ENCODE measurements at places on chromosomes 3 and 15.

DNA sequence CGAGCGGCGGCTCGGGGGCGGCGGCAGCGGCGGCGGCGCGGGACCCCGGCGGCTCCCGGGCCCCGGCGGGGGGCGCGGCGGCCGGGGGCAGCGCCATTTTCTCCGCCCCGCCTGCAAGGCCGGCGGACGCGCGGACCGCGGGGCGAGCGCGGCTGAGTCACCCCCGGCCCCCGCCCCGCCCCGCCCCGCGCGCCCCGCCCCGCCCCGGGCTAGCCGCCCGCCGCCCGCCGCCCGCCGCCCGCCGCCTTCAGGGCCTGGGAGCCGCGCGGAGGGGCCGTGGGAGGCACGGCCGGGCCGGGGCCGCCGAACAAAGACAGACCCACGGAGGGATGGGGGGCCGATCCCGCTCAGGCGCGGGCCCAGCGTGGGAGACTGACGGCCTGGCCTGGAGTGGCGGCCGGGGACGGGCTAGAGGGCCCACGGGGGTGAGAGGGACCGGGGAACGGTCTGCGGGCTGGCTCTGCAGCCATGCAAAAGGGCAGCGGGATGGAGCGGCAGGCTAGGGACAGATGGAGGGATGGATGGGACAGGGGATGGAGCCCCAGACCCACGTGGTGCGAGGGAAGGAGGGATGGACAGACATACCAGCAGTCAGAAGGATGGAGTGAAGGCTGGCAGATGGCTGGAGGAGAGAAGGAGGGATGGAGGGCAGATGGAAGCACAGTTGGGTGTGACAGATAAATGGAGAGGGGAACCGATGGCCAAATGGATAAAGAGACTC lies at the start of gene EIF4E3:
TSS of gene EIF4E3 (minus strand) at position 132 of the 721 bp plus-strand sequence. CDS start at position 97, 35 bp downstream.
- peak; percentile 71 for DNase-seq

GRCh38 chr3:123140550-123140949 lies 61.2 kb upstream of the SEC22A start:
- no peak for DNase-seq

GRCh38 chr3:32437896-32438295 lies 46.2 kb downstream of the CMTM7 start:
- no peak for DNase-seq

GRCh38 chr3:56022619-56023018 lies 445.6 kb downstream of the ERC2 start:
- DNase-seq = no peak

DNA sequence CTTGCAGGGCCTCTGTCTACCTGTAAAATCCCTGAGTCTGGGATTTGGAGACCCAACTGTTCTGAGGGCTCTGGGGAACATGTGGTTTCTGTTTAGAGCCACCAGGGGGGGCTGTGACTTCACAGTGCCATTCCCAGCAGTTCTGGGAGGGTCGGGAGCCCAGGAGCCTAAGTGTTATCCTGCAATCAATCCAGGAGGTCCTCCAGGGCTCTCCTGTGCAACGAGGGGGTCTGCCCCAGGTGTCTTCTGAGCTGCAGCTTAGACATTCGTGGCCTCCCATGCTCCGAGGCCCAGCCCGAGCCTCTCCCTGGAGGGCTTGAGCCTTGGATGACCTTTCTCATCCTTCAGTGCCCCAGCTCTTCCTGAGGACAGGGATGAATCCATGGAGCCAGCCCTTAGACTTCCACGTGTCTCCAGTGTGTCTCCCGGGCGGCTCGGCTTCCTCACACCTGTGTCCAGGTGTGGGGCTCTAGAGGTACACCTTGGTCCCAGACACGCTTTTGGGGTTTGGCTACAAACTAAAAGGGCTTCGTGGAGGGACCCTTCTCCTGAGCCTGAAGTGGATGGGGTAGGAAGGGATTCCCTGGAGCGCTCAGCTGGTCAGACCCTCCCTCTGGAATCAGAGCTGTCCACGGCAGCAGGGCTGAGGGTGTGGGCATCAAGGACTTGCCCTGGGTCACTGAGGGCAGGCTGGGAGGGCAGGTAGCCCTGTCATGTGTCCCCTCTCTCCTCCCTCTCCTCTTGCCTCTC lies 20.3 kb upstream of the ABTB1 start:
- peak; percentile 73 for DNase-seq

Data from kidney (tissue), 22 donors.